Activated T-cell treated with anti-CD3 and anti-CD28 coated beads for 24 hours (primary cell): ENCODE measurements at places on chromosomes 1 and 21.

GRCh38 chr1:59664166-59664565 is 150.6 kb upstream of the HOOK1 start:
- DNase-seq: no peak

GRCh38 chr1:244176201-244176600 is 125.1 kb downstream of the ZBTB18 start:
- DNase-seq: no peak

DNA sequence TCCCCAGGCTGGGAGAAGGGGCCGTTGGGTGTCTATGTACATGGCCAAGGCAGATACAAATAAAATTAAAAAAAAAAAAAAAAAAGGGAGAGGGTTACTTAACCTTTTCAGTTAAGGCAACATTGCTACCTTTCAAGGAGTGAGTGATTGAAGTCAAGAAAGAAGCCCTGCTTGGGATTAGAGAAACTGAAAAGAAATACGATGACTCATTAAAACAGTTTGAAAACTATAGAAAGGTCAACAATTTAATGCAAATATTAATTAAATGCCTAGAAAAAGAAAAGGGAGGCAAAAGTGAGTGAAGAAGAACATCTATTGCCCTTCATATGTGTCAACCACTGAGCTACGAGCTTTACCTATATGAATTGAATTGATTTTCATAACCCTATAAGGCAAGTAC is 69.5 kb downstream of the TM2D1 start:
- no peak for DNase-seq

- DNase-seq: no peak
These were observed 26.3 kb upstream of the SLC16A1 start for GRCh38 chr1:112982328-112982727.

- DNase-seq: no peak
These were observed 1.2 kb upstream of the RWDD3 start for GRCh38 chr1:95232646-95233318.
